ENCODE measurements at places on chromosomes 2 and 18.

DNA sequence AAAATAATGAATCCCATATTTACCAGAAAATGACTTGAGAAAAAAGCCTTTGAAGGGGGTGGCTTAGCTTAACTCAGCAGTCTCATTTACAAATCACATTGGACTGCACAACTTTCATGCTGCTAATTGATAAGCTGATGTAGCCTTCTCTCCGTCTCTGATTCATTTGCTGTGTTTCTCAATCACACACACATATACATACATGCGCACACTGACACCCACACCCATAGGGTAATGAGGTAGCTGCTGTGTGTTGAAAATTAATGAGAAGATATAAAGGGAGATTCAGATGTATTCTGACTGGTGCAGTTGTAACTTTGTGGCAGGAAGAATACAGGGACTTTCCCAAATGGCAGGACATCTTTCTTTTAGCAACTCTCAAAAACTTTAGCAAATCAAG, 141.9 kb upstream of the GCFC2 start:
- no peak for DNase-seq

GRCh38 chr2:119387381-119388129, 20.8 kb downstream of the DBI start:
- no peak for DNase-seq

DNA sequence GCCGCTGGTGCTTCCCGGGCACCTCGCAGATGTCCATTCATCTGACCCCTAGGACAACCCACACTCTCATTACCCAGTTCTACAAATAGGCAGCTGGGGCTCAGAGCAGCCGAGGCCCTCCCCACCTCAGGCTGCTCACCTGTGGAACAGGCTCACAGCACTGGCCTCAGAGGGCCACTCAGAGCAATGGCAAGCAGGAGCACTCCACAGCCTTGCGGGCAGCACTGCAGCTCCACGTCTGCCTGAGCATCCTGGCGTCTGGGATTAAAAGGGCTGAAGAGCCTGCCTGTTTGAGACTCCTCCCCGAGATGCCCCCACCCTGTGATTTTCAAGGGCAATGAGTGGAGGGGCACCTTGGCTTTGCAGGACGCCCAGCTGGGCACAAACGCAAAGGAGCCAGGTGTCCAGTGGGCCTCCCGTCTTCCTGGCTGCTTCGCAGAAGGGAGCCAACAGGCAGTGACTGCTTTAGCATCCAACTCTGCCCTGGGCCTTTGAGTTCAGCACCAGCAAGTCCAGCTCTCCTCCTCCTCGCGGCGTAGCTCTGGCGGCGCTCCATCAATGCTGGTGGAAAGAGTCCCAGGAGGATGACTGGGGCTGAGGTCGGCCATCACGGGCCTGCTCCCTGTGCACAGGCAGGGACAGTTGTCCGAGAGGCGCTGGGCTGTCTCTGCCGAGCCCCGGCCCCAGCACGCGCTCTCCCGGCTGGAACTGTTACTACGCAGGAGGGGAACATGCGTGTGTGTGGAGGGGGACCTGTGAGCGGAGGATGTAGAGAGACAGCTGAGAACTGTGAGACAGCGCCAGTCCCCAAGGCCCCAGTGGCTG, 297.2 kb downstream of the NDUFA10 start:
- DNase-seq: no peak

- DNase-seq: no peak
These were observed 24.2 kb downstream of the SIX3 start for GRCh38 chr2:44965684-44966083.

DNA sequence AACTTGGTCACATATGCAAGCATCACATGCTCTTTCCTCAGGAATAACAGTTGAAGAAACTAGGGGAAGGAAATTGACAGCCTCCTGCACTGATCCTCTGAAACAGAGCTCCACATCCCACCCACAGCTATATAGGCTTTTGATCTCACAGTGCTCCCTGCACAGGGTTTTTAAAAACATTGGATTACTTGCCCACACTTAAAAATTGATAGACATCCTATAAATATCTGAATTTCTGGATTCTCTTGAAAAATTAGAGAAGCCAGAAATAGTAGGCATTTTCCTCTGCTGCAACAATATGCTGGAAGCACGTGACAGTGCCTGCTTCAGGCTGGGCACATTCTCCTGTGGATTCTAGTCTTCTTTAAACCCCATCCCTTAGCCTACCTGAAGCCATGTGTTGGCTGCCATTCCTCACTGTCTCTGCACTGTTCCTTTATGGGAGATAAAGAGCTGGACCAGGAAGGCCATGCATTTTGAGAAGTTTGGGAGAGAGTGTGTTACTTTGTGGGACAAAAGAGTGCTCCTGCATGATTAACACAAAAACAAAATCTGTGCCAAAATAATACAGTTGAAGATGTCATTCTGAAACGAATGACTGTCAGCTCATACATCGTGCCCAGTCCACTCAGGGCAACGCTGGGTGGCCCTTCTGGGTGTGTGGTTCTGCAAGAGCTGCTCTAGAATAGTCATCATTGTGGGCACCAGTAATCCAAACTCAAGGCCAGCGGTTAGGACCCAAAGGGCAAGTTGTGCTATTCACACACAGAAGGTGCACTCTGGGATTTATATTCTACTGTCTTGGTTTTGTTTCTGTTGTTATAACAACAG, 59.8 kb downstream of the GYPC start:
- DNase-seq: no peak

DNA sequence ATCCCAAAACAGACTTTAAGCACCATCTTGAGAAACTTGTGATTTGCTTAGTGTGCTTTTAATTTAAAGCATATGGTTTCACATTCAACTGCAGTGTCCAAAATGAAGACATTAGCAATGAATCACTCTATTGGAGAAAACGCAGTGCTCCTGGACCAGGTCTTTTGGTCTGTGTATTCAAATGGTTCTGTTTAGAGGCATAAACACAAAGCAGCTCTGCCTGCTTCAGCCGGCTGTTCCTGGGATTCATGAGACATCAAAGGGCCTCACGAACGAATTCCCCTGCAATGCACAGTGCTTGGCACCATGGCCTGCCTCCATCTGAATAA, 117.1 kb upstream of the SP5 start:
- DNase-seq: no peak

DNA sequence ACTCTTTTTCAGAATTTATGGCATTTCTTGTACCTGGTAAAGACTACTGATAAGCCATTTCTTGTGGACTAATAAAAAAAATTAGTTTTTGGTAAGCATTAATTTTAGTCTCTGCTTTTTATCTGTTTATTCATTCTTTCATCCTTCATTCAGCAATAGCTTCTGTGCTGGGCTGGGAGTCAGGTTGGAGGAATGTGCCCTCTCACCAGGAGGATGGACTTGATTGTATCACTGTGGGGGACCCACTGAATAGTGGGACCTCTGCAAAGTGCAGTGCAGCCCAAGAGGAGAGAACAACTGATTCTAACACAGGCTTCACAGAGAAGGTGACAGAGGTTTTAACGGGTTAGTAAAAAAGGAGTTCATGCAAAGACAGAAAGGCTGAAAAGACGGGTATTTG, 39.1 kb downstream of the CDC42EP3 start:
- no peak for DNase-seq

DNA sequence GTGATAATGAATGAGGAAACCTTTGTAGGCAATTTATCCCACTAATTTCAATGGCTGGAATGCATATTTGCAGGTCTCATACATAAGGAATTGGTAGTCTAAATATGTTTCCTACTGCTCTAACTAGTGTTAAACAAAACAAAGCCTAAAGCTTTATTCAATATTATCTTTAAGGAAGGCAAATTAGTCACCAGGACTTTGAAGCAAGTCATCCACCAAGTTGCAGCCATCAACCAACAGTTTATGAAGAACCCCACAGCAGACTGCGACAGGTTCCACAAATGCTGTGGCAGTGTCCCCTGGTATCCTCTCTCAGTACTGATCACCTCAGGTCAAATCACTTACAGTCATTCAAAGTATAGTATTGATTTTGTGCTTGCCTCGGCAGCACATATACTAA, 181.5 kb upstream of the ZFP36L2 start:
- DNase-seq: no peak

DNA sequence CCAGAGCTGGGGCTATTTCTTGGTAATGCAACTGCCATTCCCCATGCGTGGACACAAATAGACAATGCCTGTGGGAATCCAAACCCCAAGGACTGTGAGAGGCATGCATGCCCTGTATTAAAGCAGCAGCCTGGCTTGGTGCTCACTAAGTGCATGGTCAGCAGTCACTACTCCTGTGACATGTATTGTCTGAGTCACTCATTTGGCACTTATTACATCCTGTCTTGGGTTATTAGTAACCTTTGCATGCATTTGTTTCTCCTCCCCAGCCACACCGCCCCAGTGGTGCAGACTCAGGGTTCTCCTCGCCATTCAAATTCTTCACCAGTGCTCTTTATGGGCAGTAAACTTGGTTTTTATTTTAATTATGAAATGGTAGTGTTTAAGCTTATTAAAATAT, 30.2 kb downstream of the PRKCE start:
- DNase-seq: no peak

- DNase-seq: no peak
These were observed 22.2 kb upstream of the RAPGEF4 start for GRCh38 chr2:172713365-172713875.

DNA sequence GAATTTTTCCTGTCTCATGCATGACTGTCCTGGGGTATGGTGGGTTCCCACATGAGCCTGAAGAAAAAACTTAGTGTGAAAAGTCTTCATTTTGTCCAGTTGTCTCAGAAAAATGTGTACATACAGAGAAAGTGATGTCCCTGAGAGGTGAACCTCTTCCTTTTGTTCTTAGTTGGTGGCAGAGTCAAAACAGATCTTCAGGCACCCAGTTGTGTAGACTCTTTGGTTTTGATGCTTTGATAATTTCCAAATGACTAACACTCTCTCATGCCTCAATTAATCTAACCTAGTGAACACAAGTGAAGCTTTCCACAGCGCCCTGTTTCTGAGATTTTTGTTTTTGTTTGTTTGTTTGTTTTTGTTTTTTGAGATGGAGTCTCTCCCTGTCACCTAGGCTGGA, 273.5 kb downstream of the PIK3C3 start:
- no peak for DNase-seq
